HTR-8/SVneo (cell line): ENCODE measurements at places on chromosomes 5 and 9.

DNA sequence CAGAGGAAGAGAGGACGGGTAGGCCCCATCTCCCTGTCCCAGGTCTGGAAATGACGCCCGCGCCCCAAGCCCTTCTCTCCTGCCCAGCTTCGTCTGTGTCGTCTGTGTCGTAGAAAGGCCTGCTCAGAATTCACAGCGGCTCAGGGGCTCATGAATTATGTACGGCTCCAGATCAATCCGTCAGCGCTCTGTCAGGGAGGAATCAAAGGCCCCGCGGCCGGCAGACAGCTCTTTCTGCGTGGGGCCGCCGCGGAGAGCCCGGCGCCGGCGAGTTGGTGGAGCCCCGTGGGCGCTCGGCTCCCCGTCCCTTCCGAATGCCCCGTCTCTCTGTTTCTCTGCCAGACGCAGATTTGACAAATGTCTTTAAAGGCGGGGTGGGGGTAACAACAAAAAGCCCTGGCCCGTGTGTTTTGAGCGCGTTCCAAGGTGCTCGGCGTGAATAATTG is 83.8 kb upstream of the RAPGEF1 start:
- no peak for DNase-seq

- DNase-seq = no peak
Measured at GRCh38 chr5:119966028-119966427, 336.7 kb downstream of the FAM170A start.

DNA sequence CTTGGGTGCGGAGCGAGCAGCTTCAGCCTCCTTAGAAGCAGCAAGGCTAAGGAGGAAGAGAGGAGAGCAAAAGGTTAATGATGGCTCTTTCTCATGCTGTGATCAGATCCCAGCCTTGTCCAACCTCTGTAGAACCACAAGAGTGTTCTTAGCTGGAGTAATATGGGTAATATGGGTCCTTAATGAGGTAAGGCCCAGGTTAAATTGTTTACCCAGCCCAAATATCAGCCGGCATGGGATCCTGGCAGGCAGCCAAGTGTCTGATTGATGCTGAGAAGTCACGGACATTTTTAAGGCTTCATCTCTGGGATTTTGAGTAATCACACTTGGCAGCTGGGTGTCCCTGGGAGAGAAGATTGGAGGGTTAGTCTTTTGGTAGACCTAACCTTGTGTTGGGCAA is 32.3 kb downstream of the GLRA1 start:
- no peak for DNase-seq

DNA sequence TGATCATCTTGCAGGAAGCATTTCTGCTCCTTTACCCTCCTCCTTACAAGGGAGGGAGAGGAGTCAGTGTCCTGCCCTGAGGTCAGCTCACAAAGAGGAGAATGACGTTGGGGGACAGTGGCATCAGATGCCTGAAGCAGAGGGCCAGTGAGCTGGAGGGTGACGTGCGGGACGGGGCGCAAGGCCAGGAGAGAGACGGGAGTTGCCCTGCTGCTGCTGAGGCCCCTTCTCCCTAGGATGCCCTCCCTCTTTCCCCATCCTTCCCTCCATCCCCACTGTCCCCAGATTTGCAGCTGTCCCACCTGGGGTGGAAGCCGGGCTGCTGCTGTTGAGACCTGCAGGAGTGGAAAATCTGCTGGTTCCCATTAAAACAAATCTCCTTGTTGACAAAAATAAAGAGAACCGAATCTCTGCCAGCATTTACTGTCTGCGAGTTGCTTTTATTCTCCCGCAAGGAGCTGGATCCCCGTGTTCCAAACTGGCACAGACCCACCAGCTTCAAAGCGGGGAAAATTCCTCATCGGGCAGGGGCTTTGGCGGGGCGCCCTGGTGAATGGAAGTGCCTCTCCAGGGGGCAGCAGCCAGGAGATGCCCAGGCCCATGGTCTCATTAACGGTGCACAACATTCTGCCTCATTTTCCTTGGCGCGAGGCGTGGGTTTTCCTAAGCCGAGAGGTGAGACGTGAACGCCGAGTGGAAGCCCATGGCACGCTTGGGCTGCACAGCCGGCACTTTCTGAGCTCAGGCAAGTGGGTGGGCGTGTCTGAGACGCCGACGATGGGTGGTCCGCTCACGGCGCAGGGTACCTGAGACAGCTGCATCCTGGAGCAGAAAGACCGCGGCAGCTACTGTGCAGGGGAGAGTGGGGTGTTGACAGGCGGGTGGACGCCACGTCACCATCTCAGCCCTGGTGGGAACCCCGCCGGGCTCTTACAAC is 13.9 kb upstream of the COL5A1 start:
- no peak for DNase-seq

DNA sequence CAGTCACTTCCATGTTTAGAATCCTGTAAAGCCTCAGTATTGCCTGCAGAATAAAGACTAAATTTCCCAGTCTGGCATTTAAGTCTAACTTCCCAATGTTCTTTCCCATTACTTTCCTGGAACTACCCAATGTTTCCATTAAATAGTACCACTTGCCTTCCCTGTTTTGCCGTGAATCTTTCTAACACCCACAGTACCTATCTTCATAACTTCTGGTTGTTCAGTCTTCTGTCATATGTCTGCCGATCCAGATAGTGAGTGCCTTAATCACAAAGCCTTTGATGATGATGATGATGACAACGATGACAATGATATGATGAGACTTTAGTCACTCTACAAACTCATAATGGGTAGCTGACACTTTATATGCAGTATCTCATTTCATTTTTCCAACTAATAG is 6.6 kb upstream of the HEMGN start:
- no peak for DNase-seq

GRCh38 chr9:136122425-136123383 is 4.0 kb upstream of the TMEM250 start:
- peak; percentile 66 for DNase-seq

DNA sequence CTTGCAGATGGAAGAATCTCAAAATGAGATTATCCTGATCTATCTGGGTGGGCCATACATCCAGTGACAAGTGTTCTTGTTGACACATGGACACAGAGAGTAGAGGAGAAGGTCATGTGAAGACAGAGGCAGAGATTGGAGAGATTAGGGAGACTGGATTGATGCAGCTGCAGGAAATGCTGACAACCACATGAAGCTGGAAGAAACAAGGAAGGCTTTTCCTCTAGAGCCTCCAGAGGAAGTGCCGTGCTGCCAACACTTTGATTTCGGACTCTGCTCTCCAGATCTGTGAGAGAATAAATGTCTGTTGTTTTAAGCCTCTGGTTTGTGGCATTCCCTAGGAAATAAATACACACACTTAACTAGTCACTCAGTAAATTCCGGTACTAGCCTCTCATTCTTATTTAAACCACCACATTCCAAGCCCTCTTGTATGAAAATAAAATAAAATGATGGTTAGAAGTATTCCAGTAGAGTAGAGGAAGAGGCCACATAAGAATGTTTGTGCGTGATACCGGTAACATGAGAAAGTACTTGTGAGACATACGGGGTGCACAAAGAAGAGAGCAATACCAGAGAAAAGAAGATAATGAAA is 110.9 kb upstream of the DMAC1 start:
- DNase-seq = no peak

DNA sequence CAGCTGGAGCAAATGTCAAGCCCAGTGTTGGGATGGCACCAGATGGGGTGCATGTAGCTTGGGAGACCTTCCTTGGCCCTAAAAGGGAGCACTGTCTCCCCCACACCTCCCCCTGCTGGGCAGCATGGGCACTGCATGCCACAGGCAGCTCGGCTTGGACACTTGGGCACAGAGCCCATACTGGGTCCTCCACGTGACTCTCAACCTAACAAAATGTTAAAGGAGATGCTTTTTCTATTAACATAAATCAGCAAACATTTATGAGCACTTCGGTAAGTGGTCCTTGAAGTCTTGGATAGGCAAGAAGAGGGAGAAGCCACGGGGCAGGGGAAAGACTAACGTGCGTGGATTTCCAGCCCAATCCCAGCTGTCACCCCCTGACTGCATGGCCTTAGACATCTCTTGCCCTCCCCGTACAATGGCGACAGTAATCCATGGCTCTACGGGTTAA is 23.9 kb upstream of the MAPK9 start:
- peak; percentile 63 for DNase-seq
